ENCODE measurements at places on chromosomes 2 and 18.

GRCh38 chr2:217074576-217075255 is 214.9 kb upstream of the TNP1 start:
- DNase-seq, result no peak

- DNase-seq, result no peak
Measured at GRCh38 chr18:65548316-65548715, 202.5 kb upstream of the CDH7 start.

GRCh38 chr2:241816431-241817121 is 7.6 kb downstream of the NEU4 start:
- no peak for DNase-seq

- DNase-seq, result no peak
Measured at GRCh38 chr2:142883526-142883925, 6.1 kb downstream of the KYNU start.

- DNase-seq, result no peak
Measured at GRCh38 chr2:111662039-111662770, 221.8 kb downstream of the ANAPC1 start.

GRCh38 chr18:34038086-34038485 is 186.6 kb downstream of the NOL4 start:
- no peak for DNase-seq

DNA sequence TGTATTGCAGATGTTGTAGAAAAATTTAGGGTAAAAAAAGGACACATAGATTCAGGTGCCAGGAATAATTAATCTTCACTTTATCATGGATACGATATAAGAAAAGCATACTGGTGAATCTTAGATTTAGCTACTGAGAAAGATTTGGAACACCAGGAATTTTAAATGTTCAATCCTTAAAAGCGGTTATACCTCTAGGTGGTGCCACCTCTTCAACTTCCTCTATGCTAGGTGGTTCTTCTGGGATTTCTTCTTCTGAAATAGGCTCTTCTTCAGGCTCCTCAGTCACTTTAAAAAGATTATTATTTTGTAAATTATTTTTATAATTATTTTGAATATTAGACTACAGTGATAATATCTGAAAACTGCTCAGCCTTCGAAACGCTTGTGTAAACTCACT is 133.1 kb downstream of the TTN start:
- DNase-seq, result no peak

DNA sequence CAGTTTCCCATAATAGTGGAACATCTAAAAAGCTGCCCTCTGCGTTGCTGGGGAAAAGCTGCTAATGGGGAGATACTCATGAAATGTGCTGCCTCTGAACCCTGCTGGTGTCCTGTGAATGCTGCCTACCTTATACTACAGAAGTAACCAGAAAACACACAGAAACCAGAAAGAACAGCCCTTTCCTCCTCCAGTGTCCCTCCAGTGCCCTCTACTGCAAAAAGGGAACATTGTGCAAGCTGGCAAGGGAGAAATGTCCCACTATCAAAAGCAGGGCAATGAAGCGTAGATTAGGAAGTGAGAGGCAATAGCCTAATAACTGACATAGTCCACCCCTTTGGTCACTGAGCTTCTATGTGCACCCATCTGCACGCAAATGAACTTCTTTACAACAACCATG is 162.7 kb upstream of the ETAA1 start:
- no peak for DNase-seq

DNA sequence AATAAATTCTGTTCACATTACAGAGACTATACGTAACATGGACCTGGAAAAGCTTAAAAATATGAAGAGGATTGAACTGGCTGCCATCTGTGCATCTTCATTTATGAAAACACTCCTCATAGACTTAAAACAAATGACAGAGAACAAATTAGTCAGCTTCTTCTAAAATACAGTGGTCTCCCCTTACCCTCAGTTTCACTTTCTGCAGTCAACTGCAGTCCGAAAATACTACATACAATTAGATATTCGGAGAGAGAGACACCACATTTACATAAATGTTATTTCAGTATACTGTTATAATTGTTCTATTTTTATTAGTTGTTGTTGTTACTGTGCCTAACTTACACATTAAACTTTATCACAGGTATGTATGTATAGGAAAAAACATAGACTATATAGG is 6.5 kb downstream of the RNF103 start:
- DNase-seq, result no peak

DNA sequence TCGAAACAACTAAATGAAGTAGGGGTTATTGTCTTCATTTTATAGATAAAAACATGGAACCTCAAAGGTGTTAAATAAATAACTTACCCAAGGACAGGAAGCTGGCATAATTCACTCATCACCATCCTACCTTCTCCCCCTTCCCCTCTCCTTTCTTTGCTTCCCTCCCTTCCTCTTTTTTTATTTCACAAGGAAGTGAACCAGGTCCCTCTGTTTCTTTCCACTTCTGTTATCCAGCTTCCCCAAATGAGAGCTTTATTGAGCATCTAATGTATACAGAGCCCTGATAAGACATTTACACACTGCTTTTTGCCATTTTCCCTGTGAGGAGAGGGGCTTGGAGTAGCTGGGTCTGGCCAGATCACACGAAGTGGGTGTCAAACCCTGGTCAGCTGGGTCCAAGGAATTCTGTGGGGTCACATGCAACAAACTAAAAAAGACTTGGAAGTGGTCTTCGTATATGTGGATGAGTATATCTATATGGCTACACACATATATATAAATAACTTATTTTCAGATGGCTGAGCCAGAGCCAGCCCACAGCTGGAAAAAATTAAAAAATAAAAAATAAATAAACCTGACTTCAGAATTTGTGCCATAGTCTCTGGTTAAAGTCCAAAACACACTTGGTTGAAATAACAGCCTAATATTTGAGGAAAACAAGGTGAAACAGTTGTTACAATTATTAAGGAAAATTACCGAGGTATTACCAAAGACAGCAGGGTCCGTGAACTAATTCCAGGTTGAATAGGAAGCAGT is 49.3 kb upstream of the FOSL2 start:
- no peak for DNase-seq

DNA sequence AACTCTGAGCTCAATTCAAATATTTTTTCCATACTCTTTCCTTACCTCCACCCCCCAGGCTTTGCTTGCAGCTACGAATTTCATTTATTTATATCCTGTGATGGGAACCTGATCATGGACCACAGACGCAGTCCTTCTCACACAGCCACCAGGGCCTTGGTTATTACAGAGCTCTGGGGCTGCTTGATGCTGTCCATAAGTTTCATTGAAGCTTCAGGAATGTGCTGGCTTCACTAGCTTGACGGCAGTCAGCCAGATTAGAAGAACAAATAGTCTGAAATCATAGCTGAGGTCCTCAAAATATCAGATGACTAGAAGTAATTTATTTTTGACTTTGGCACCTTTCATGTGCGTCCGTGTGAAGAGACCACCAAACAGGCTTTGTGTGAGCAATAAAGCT is 104.9 kb downstream of the VWA3B start:
- DNase-seq, result no peak

DNA sequence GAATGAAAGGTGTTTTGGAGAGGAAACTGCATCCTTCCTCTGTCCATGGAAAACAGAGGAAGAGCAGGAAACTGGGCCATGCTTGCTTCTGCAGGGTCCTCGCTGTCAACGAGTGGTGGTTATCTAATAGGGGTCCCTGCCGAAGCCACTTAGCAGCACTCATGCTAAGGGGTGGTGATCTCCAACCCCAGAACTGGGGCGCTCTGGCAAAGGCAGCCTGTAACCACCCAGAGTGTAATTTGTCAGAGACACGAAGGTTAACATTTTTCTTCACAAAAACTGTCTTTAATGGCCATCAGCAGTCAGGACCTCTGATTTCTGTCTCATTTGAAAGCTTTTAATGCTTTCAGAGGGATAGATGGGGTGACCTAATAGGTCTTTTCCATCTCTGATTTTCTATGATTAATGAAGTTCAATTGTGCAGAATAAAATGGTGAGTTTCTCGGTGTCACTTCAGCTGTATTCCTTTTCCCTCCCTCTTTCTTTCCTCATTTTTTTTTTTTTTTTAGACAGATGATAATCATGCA is 231.3 kb upstream of the CELF4 start:
- DNase-seq, result no peak

- DNase-seq, result no peak
Measured at GRCh38 chr2:48870503-48870902, 115.0 kb upstream of the LHCGR start.

DNA sequence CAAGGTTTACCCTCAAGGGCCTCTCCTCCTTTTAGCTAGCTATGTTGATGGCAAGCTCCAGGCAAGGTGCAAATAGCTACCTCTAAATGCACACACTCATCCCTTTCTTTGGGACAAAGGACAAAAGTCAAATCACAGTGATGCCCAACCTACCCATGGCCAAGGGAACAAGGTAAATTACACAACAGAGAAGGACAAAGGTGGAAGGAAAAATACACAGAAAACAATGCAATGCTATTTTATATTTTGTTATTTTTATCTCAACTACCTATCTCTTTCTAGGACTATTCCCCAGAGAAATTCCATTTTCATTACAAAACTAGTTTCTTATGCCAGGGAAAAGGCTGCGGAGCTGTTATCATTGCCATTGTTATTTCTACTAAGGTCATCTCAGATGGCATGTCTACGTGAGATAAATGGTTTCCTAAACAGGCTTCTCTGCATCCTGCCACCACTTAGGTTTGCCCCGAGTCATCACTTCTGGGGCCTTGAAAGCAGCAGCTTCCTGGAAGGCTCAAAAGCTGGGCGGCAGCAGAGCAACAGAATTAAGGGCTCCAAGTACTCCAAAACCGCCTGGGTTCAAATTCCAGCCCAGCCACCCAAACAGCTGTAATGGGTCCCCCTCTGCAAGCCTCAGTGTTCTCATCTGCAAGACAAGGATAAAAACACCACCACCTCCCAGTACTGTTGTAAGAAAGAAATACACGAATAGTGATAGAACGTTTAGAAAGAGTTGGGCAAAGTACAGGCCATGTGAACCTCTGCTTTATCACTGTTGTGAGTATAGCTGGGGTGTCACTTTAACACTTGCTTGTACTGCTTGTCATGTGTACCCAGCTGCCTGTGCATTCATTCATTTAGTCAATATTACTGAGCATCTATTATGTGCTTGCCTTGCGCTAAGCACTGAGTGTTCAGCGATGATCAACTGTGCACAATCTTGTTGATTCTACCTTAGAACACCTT is 20.9 kb downstream of the BCL2 start:
- no peak for DNase-seq

DNA sequence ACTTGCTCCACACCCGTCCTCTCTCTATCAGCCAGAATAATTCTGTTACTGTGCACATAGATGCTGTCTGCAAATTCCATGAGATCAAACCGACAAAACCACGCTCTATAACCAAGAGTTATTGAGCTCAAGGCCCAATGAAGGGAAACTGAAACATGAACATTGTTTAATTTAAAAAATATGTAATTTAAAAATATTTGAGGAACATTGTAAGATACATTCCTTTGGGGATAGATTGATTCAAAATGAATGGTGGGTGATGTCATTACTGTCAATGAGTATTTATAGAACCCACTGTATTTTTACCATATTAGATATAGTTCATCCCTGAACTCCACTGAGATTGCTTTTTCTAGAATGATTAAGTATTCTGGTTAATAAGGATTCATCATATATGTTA is 50.4 kb downstream of the NCKAP5 start:
- no peak for DNase-seq

- DNase-seq, result no peak
Measured at GRCh38 chr18:28176948-28177827, at the start of gene CDH2. Gene CDH2, minus strand, starts transcription at chr18:28177130. Its CDS starts 108 bp downstream, at chr18:28177022.

GRCh38 chr2:118374974-118375755 is 286.9 kb downstream of the INSIG2 start:
- DNase-seq, result no peak

- no peak for DNase-seq
Measured at GRCh38 chr2:106142683-106143082, 51.4 kb downstream of the UXS1 start.

DNA sequence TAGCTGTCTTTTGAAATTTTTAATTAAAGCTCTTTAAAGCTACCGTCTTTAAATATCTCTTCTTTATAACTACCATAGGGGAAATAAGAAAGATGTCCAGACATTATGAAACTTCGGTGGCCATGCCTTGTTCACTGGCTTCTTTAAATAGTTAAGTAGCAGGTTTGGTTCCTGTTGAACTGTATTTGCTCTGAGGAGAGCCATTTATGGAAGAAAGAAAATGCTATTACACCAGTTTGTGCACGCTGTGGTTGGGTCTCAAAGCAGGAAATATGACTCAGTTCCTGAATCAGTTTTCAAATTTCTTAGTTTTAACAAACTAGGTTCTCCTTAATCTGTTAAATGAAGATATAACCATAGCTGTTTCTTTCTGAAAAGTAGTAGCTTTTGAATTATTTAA is 12.2 kb downstream of the ARPC2 start:
- no peak for DNase-seq

DNA sequence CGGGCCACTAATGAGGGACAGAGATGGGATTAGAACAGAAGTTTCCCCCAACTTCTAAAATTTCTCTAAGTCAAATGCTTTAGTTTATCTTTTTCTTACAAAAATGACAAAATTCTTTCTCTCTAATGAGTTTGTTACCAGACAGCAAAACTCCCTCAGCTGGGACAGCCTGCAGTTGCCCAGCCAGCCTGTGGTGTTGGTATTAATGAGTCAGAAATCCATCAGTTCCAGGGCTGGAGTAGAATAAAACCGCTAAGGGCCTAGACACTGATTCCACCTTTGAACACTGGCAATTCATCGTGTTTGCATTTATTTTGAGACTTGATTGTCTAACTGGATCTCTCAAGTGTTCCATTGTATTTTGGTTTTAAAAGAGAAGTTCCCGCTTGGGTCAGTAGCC is 38.3 kb upstream of the SMAD2 start:
- DNase-seq, result no peak

DNA sequence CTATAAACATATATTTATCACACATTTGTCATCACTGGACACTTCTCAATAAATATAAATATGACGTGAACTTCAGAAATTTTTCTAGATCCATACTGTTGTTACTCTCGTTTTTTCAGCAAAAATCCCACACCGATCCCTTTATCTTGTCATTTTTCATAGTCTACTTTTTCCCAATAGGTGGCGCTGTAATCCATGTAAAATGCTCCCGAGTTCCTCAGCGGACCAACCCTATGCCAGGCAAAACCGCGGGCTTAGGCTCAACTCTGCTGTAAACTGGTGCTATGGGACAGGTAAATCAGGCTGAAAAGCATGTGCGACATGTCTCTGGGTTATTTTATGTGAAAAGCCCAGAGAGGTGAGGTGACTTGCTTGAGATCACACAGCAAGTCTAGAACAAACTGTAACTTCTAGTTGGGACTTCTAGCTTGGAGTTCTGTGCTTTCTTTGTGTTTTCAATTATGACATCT is 104.0 kb downstream of the COBLL1 start:
- no peak for DNase-seq

GRCh38 chr18:6613581-6613980 is 115.9 kb upstream of the ARHGAP28 start:
- DNase-seq, result no peak

- DNase-seq, result no peak
Measured at GRCh38 chr2:17303054-17303453, 215.2 kb downstream of the RAD51AP2 start.

GRCh38 chr2:634636-635388 is 42.4 kb downstream of the TMEM18 start:
- no peak for DNase-seq

- no peak for DNase-seq
Measured at GRCh38 chr2:176079285-176079830, 4.4 kb downstream of the EVX2 start.

Data from stimulated activated CD8-positive, alpha-beta memory T cell treated with anti-CD3 and anti-CD28 coated beads, Interleukin-2, amount 100 ng/mL, for 1 hour (primary cell).